ENCODE measurements at places on chromosomes 7 and 10. TPM values are rescaled to one million over a fixed set of nuclear protein-coding genes. Genes with fewer than 3 reads are reported as not detected.
A peak's percentile ranks its signal among the peaks of the same experiment; 100 is the strongest.

CPSF4 gene
- total RNA-seq: 72.1 TPM

CLRN3 gene
- 0.12 TPM for total RNA-seq

SPDYE5 gene
- not detected for total RNA-seq

VSIR gene
- 0.46 TPM for total RNA-seq

SAMD9 gene
- total RNA-seq: not detected

FAM13C gene
- total RNA-seq: 3.1 TPM

- no peak for DNase-seq
- no peaks in the 10 kb centered on the region for H3K36me3 ChIP-seq
- no peak overlapping the region for H3K4me3 ChIP-seq
- no peaks in the 10 kb centered on the region for H3K4me1 ChIP-seq
- no peaks in the 10 kb centered on the region for H3K27me3 ChIP-seq
These were observed 154.0 kb upstream of the LSM8 start for GRCh38 chr7:118029826-118030422.

DNA sequence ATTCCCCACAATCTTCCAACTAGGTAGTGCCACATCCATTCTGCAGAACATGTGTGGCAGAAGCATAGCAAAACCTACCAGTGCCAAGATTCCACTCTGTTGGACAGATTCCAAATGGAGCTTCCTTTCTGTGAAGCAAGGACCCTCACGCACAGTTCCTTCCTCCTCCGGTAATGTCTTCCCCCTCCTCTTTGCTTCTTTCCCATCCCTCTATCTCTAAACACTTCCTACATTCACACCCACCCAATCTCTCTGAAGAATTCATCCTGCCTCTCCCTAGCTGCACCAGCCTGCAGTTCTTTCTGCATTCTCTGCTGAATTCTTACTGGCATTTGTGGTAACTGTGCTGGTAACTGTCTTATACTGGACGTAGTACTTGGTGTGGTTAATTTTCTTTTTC is 124.9 kb downstream of the RNLS start:
- DNase-seq: no peak
- no peak overlapping the region for H3K27ac ChIP-seq
- H3K4me3 ChIP-seq: no peak overlapping the region
- H3K27me3 ChIP-seq: no peaks in the 10 kb centered on the region

DNA sequence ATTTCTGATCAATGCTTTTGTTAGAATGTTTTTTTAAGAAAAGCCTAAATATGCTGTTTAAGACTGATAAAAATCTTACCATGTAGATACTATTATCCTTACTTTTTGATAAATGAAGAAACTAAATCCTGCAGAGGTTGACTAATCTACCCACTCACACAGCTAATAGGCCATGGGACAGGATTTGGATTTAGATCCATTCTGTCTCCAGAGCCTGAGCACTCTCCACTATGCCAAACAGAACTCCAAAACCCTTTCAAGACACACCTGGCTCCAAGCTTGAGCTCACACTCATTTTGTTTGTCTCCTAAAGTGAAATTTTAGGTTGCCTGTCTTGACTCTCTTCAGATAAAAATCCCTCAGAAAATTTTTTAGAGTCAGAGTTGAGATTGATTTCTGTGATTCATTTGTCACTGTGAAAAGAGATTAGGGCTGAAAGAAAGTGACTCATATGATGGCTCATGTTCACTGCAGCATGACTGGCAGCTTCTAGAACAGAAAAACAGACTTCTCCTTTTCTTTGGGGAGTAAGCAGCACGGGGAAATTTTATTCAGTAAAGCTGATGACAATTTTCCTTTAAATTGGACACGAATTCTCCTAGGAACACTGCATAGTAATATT is 132.3 kb upstream of the POT1 start:
- no peaks in the 10 kb centered on the region for H3K36me3 ChIP-seq
- H3K4me3 ChIP-seq: no peak overlapping the region
- H3K27ac ChIP-seq: no peak overlapping the region
- DNase-seq: peak; percentile 7

GRCh38 chr7:130425796-130426195 is 15.0 kb downstream of the CEP41 start:
- no peaks in the 10 kb centered on the region for H3K27me3 ChIP-seq
- DNase-seq: no peak
- H3K27ac ChIP-seq: no peak overlapping the region
- H3K4me1 ChIP-seq: peaks cover 27% of the 10 kb centered on the region

DNA sequence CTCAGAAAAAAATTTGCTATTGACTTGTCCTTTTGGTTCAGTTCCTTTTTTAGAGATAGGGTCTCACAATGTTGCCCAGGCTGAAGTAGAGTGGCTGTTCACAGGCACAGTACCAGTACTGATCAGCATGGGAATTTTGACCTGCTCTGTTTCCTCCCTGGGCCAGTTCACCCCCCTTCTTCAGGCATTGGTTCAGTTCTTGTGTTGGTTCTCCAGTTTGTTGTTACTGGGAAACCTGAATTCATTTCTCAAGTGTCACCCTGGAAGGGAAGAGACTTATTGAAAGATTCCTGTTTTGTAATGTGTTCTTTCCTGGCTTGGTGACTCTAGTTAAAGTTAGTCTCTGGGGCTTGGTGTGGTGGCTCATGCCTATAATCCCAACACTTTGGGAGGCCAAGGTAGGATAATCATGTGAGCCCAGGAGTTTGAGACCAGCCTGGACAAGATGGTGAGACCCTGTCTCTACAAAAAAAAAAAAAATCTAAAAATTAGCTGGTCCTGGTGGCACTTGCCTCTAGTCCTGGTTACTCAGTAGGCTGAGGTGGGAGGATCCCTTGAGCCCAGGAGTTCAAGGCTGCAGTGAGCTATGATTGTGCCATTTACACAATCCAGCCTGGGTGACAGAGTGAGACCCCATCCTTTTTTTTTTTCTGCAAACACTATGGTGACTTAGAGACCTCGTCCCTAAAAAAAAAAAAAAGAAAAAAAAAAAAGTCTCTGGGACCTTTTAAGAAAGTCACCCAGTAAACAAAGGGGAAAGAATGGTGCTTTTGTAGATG is 52.7 kb downstream of the CNNM2 start:
- H3K36me3 ChIP-seq: no peaks in the 10 kb centered on the region
- no peak overlapping the region for H3K4me3 ChIP-seq
- H3K4me1 ChIP-seq: no peaks in the 10 kb centered on the region
- H3K27ac ChIP-seq: no peak overlapping the region

DNA sequence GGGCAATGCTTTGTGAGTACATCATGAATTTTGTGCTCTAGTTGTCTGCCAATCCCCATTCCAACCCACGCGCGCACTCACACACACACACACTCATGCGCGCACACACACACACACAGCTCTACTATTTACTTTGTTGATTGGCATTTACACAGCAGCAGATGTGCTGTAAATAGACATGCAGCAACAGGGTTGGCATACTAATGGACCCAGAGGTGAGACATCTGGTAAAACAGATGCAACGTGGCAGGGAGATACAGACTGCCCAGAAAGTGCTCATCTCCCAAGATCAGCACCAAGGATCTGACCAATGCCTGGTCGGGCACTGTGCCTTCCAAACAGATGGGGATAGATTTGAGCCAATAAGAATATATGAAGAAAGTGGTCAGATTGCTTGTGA is 873.0 kb downstream of the SORCS3 start:
- no peaks in the 10 kb centered on the region for H3K36me3 ChIP-seq
- H3K4me1 ChIP-seq: no peaks in the 10 kb centered on the region
- H3K27me3 ChIP-seq: no peaks in the 10 kb centered on the region
- no peak overlapping the region for H3K27ac ChIP-seq
- no peak for DNase-seq

DNA sequence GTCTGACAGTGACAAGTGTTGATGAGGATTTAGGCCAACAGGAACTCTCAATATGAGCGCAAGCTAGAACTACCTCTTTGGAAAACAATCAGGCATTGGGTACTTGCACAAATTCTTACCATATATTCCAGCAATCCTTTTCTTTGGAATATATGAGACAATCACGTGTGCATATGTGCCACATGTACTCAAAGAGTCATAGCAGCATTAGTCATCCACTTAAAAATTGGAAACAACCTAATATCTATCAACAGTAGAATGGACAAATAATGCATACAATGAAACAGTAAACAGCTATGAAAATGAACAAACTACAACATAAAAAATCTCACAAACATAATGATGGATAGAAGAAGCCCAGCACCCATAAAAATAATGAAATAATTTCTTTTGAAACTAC is 179.7 kb downstream of the GLI3 start:
- no peaks in the 10 kb centered on the region for H3K4me1 ChIP-seq
- H3K27me3 ChIP-seq: no peaks in the 10 kb centered on the region
- no peak for DNase-seq
- H3K4me3 ChIP-seq: no peak overlapping the region

DNA sequence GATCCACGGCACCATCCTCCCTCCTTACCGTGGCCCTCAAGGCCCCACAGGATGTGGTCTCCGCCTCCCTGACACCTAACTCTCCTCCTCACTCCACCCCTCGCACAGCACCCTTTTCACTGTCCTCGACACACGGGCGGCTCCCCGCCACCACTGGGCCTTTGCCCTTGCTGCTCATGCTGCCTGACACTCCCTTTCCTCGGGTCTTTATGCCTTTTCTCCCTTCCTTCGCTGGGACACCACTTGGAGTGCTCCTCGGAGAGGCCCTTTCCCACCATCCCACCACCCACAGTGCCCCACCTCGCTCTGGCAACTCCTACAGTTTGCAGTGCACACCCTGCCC is 7.9 kb upstream of the INMT start:
- no peak overlapping the region for H3K27ac ChIP-seq
- H3K27me3 ChIP-seq: no peaks in the 10 kb centered on the region
- no peaks in the 10 kb centered on the region for H3K36me3 ChIP-seq
- DNase-seq: no peak
- H3K4me1 ChIP-seq: no peaks in the 10 kb centered on the region
- no peak overlapping the region for H3K4me3 ChIP-seq

GRCh38 chr10:33208166-33208565 is 126.3 kb downstream of the NRP1 start:
- no peak for DNase-seq
- no peak overlapping the region for H3K27ac ChIP-seq
- H3K4me3 ChIP-seq: no peak overlapping the region
- no peaks in the 10 kb centered on the region for H3K27me3 ChIP-seq

- no peaks in the 10 kb centered on the region for H3K36me3 ChIP-seq
- no peak overlapping the region for H3K27ac ChIP-seq
- no peaks in the 10 kb centered on the region for H3K4me1 ChIP-seq
- no peak overlapping the region for H3K4me3 ChIP-seq
- no peak for DNase-seq
These were observed 55.6 kb upstream of the DLX6 start for GRCh38 chr7:96949766-96950165.

- H3K36me3 ChIP-seq: no peaks in the 10 kb centered on the region
- no peak overlapping the region for H3K27ac ChIP-seq
- no peak overlapping the region for H3K4me3 ChIP-seq
- no peaks in the 10 kb centered on the region for H3K27me3 ChIP-seq
- peaks cover 8% of the 10 kb centered on the region for H3K4me1 ChIP-seq
These were observed 167.5 kb upstream of the MEOX2 start for GRCh38 chr7:15853832-15854470.

GRCh38 chr7:140035400-140036223 is 27.1 kb downstream of the PARP12 start:
- no peaks in the 10 kb centered on the region for H3K36me3 ChIP-seq
- no peaks in the 10 kb centered on the region for H3K27me3 ChIP-seq
- H3K27ac ChIP-seq: no peak overlapping the region
- DNase-seq: no peak

- no peak overlapping the region for H3K4me3 ChIP-seq
- no peaks in the 10 kb centered on the region for H3K36me3 ChIP-seq
- H3K27me3 ChIP-seq: no peaks in the 10 kb centered on the region
- no peak for DNase-seq
- no peaks in the 10 kb centered on the region for H3K4me1 ChIP-seq
These were observed 250.2 kb downstream of the ELFN1 start for GRCh38 chr7:1920266-1920681.

GRCh38 chr10:11958956-11959355 is 83.7 kb downstream of the UPF2 start:
- no peak overlapping the region for H3K27ac ChIP-seq
- no peak for DNase-seq

DNA sequence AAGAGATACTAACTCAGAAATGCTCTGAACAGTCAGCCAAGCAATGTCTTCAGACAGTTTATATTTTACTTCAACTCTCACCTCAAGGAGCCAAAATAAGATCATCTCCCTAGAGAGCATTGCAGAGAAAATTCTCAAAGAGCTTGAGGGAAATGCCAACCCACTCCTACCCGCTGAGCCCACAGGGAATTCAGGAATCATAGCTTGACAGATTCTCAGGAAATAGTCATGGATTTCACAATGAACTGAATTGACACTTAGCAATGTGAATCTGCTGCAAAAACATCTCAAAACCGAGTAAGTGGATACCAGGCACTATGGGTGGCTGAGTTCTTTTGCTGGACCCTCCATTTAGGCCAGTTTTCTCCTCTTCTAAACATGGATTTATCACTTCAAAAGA is 9.8 kb upstream of the PLAC9 start:
- no peak overlapping the region for H3K4me3 ChIP-seq
- H3K27ac ChIP-seq: no peak overlapping the region
- no peak for DNase-seq
- no peaks in the 10 kb centered on the region for H3K4me1 ChIP-seq
- no peaks in the 10 kb centered on the region for H3K36me3 ChIP-seq

GRCh38 chr7:147033641-147034040 is 917.0 kb downstream of the CNTNAP2 start:
- H3K27ac ChIP-seq: no peak overlapping the region
- no peaks in the 10 kb centered on the region for H3K36me3 ChIP-seq
- no peaks in the 10 kb centered on the region for H3K27me3 ChIP-seq

- DNase-seq: no peak
- H3K27ac ChIP-seq: no peak overlapping the region
These were observed 60.2 kb downstream of the LRRC18 start for GRCh38 chr10:48879451-48879850.

DNA sequence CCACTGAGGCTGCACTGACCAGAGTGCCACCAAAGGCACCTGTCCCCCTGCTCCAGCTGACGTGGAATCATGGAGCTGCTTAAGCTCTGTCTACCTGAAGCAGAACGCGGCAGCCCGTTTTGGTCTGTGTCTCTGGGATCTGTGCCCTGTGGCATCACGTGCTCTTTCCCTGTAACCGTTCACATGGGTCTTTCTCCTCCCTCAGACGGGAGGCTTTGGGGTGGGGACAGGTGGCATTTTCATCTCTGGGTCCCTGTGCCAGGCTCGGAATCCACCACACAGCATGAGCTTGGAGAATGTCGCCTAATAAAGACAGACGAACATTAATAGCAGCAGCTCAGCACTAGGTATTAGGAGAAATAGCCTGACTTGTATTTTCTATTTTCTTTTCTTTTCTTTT is 1.6 kb upstream of the ADAP1 start:
- H3K27ac ChIP-seq: no peak overlapping the region
- DNase-seq: no peak
- H3K36me3 ChIP-seq: no peaks in the 10 kb centered on the region
- H3K4me1 ChIP-seq: peaks cover 5% of the 10 kb centered on the region

DNA sequence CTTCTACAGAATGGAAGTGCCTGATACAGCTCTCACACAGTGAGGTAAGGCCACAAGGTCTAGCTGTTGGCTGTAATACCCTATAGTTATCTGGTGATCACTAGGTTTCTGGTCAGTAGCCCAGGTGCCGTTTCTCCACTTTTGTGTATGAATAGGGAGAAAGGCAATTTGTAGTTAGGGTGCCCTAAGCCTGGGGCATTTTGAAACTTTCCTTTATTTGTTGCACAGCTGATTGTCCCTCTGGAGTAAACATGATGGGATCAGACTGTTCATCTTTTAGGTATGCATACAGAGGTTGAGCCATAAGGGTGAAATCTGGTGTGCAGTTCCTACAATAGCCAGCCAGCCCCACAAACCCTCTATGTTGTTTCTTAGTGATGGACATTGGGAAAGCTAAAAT is 112.4 kb downstream of the ANKRD26 start:
- H3K27me3 ChIP-seq: no peaks in the 10 kb centered on the region
- no peaks in the 10 kb centered on the region for H3K36me3 ChIP-seq
- H3K27ac ChIP-seq: no peak overlapping the region
- H3K4me1 ChIP-seq: no peaks in the 10 kb centered on the region
